COLO829 (cell line): ENCODE measurements at places on chromosomes 5 and 9.

GRCh38 chr9:17332115-17332514 lies 197.3 kb downstream of the CNTLN start:
- DNase-seq: no peak

- DNase-seq: no peak
Observed at GRCh38 chr9:133604856-133605255, 4.3 kb downstream of the FAM163B start.

- DNase-seq: no peak
Observed at GRCh38 chr5:127894461-127894860, 189.1 kb upstream of the SLC12A2 start.

- DNase-seq: no peak
Observed at GRCh38 chr5:154714266-154714986, 40.8 kb upstream of the LARP1 start.

GRCh38 chr5:116372931-116373597 lies 201.6 kb downstream of the SEMA6A start:
- no peak for DNase-seq

DNA sequence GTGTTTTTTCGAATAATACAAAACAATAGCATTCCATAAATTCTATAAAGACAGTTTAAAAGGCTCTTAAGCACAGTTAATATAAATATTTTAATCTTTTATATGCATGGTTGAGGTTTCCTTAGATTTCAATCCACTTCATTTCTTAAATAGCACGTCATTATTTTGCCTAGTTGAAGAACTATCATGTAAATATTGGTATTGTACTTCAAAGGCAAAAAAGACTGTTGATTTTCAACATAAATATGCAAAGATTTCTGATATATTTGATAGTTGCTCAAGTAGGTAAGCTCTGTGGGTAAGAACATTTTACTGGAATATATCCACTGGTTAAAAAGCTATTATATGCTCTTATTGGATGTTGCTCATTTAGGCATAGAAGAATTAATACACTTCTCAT lies 458.6 kb downstream of the NR2F1-AS1 start:
- DNase-seq: no peak

GRCh38 chr5:143110591-143110990 lies 292.9 kb downstream of the NR3C1 start:
- DNase-seq: no peak

- no peak for DNase-seq
Observed at GRCh38 chr5:148467958-148468357, 84.2 kb downstream of the FBXO38 start.

DNA sequence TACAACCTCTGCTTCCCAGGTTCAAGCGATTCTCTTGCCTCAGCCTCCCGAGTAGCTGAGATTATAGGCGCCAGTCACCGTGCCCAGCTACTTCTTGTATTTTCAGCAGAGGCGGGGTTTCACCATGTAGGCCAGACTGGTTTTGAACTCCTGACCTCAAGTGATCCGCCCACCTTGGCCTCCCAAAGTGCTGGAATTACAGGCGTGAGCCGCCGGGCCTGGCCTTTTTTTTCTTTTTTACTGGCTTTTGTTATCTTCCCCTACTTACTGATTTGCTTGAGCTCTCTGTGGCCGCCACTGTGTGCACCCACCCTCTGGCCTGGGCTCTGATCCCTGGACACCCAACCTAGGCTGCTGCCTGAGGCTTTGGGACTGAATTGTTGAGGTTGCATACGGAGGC lies 60.3 kb downstream of the ANKRD33B start:
- no peak for DNase-seq

DNA sequence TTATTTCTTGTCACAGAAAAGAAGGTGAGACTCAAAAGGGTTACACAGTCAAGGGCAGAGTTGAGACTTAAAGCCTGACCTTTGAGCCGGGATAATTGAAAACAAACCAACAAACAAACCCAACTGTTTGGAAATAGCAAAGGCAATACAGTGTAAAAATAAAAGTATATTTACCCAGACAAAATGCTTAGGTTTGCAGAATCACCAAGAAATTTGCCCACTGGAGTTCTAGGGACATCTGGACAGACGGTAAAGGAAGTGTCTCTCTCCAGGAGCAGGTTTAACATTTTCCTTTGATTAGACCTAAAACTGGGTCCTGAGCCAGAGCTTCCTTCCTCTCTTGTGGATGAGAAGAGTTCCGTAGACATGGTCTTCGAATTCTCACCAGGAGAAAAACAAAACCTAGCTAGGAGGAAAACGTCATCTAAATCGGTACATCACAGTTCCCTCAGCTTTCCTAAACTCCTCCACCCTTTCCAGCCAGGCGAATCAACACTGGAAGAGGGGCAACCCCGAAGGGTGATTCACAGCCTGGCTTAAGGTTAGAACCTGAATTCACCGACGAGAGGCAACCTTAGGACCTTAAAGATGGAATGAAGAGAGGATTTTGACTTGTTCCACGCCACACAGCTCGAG lies 673 bp downstream of the CDC25C start:
- no peak for DNase-seq

DNA sequence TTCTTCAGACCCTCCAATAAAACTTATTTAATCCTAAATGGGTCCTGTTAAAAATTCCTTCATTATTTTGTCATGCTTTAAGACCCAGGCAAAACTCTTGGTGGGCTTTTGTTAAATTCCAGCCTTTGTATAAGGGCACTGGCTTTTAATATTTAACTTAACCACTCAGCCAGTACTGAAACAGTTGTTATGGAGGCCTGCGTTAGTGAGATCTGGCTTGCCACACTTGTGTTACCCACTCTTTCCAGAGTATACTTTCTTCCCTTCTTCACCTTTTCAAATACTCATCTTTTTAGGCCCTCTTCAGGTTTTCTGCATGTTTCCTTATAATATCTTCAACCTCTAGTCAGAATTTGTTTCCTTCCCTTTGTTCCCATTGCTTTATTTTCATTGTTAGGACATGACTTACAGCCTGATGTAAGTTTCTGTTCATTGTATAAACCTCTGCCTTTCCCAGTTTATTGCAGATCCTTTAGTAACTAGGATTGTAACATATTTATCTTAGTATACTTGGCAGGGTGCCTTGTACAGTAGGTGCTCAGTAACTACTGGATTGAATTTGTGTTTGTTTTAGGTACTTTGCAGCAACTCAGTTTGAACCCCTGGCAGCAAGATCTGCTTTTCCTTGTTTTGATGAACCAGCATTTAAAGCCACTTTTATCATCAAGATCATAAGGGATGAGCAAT lies 48.8 kb downstream of the LNPEP start:
- no peak for DNase-seq

DNA sequence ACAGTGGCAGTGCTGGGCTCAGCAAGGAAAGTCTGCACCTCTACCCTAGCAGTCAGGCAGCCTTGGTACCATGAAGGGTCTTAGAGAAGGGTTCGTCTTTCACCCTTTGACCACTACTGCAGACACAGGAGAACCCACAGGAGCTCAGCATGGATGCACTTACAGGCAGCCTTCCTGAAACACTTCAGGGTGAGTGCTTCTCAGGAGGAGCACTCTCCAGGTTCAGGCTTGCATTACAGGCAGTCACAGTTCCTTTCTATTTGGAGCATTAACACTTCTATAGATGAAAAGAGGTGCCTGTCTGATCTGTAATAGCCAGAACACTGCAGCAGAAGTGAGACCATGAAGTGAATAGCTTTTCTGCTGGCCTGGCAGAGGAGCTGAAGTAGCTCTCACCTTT lies 8.7 kb upstream of the CYLC2 start:
- no peak for DNase-seq

- DNase-seq: no peak
Observed at GRCh38 chr5:38330207-38330606, 71.8 kb downstream of the EGFLAM start.

GRCh38 chr5:42951293-42951840 lies 88.8 kb downstream of the ANXA2R start:
- no peak for DNase-seq

GRCh38 chr5:177116631-177117373 lies 16.8 kb upstream of the NSD1 start:
- no peak for DNase-seq
